ENCODE measurements at places on chromosomes 1 and 21. TPM values are rescaled to one million over a fixed set of nuclear protein-coding genes. Genes with fewer than 3 reads are reported as not detected.

DNA sequence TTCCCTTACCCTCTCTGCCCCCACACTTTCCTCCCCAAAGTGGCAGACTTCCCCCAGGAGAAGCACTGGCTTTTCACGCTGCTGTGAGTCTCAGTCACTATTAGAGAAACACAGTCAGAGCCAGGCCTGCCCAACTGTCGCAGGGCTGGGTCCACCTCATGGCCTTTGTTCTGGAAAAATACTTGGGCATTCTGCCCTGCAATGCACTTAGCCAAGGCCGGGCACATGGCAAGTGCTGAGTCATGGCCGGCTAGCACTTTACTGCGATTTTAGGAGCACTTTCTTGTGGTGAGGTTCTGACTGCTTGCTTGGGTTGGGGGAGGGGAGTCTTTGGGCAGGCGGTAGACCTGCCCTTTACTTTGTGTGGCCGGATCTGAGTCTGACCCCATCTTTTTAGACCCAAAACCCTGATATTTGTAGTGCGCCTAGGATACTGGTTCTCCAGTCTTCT, 7.7 kb downstream of the EPHX1 start:
- H3K36me3 ChIP-seq = no peaks in the 10 kb centered on the region
- DNase-seq = peak; percentile 96
- peak overlapping the region; percentile 78 for H3K27ac ChIP-seq
- no peaks in the 10 kb centered on the region for H3K27me3 ChIP-seq
- no peak overlapping the region for H3K4me3 ChIP-seq

DNA sequence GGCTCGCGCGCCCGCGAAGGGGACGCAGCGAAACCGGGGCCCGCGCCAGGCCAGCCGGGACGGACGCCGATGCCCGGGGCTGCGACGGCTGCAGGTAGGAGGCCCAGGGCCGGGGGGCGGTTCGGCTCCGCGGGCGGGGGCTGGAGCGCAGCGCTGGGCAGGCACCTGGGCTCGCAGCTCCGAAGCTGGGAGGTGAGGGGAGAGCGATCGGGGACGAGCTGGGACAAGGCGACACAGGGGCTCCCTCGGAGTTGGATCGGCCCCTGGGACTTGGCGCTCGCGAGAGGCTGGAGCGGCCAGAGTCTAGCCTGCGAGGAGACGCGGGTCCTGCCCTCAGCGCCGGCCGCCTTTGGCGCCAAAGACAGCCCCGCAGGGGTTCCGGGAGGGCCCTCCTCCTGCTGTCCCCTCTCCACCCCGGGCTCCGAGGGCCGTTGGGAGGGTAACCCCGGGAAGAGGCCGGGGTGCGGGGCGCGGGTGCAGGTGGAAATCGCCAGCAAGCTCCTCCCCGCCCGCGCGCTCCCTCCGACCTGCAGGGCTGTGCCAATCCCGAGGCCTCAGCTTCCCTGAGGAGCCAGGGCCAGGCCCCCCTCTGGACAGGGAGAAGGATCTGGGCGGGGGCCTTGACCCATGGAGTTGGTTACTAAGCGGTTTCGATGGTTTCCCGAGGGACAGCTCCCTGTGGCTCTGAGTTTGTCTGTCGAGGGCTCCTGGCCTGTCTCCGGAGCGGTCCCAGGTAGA, 401 bp downstream of the TP73 start:
- DNase-seq = no peak
- peaks cover 69% of the 10 kb centered on the region for H3K27me3 ChIP-seq
- H3K4me1 ChIP-seq = 0 out of 2 replicates have a peak, but pooled peaks cover 4% of the 10 kb centered on the region
- no peaks in the 10 kb centered on the region for H3K36me3 ChIP-seq
- H3K4me3 ChIP-seq = no peak overlapping the region

DNA sequence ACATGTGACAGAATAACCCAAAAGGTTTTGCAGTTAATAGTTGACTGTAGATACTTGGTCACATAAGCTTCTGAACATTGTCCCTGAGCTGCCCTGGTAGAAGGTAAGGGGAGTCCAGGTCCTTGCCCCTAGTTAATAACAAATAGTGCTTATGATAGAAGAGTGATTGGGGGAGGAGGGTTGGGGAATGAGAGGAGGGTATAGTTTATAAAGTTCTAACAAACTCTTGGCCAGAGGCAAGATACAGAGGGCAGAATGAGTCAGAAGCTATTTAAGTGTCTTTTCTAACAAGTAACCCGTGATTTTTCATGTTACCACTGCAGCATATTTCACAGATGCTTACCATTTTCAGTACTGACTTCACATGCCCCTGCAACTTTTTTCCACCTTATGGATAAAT, 26.7 kb upstream of the MYOCOS start:
- H3K4me3 ChIP-seq = no peak overlapping the region
- H3K36me3 ChIP-seq = peaks cover 35% of the 10 kb centered on the region
- H3K4me1 ChIP-seq = no peaks in the 10 kb centered on the region
- peak; percentile 22 for DNase-seq
- H3K27ac ChIP-seq = no peak overlapping the region

GRCh38 chr1:217032715-217033367, 309.6 kb upstream of the ESRRG start:
- H3K27ac ChIP-seq = no peak overlapping the region
- no peaks in the 10 kb centered on the region for H3K36me3 ChIP-seq
- no peak for DNase-seq

GRCh38 chr1:81800695-81801650, at the start of gene ADGRL2:
Gene ADGRL2, plus strand, starts transcription at chr1:81800934. Its CDS starts 36,051 bp downstream, at chr1:81836985.
- H3K4me3 ChIP-seq = peak within 1 kb of the TSS; percentile 83
- DNase-seq = peak; percentile 95
- H3K27ac ChIP-seq = peak within 1 kb of the TSS; percentile 71
- H3K36me3 ChIP-seq = no peaks in the 10 kb centered on the region
- peaks cover 16% of the 10 kb centered on the region for H3K4me1 ChIP-seq
- H3K27me3 ChIP-seq = no peaks in the 10 kb centered on the region

DNA sequence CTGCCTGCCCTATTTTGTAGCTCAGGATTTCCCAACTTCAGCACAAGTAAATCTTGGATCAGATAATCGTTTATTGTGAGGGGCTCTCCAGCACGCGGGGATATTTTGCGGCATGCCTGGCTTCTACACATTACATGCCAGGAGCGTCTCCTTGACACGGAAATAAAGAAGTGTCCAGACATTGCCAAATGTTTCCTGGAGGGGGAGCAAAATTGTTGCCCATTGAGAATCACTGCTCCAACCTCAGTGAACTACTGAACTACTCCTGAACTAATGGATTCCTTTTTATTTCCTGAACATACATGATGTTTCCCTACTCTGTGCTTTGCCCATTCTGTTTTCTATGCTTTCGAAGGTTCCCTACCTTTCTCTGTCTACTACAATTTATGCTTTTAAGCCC, 1359.1 kb upstream of the ADGRL2 start:
- no peaks in the 10 kb centered on the region for H3K36me3 ChIP-seq
- no peaks in the 10 kb centered on the region for H3K4me1 ChIP-seq
- no peak overlapping the region for H3K4me3 ChIP-seq

- H3K27ac ChIP-seq = no peak overlapping the region
- DNase-seq = no peak
- H3K4me1 ChIP-seq = no peaks in the 10 kb centered on the region
Measured at GRCh38 chr1:194512345-194512744, 1325.9 kb upstream of the B3GALT2 start.

DNA sequence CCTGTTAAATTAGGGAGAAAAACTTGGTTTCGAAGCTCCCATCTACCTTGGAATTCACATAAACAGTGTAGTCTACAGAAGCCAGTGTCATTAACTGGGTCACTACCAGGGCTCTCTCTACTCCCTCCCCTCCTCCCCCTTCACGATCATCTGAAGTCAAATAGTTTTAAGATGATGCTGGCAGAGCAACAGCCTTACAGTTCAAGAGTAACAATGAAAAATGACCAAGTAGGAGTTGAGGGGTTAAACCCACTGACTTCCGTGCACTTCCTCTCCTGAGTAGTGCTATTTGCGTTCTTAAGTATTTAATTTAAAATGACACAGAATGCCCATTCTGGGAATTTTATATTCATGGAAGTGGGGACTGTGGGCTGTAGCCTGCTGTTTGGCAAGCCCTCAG, 236.9 kb downstream of the SIPA1L2 start:
- no peak overlapping the region for H3K27ac ChIP-seq
- no peaks in the 10 kb centered on the region for H3K4me1 ChIP-seq
- H3K36me3 ChIP-seq = no peaks in the 10 kb centered on the region

GRCh38 chr1:106773206-106773605, 283.3 kb upstream of the PRMT6 start:
- no peaks in the 10 kb centered on the region for H3K27me3 ChIP-seq
- no peak overlapping the region for H3K4me3 ChIP-seq
- no peaks in the 10 kb centered on the region for H3K36me3 ChIP-seq
- H3K4me1 ChIP-seq = peaks cover 16% of the 10 kb centered on the region

DNA sequence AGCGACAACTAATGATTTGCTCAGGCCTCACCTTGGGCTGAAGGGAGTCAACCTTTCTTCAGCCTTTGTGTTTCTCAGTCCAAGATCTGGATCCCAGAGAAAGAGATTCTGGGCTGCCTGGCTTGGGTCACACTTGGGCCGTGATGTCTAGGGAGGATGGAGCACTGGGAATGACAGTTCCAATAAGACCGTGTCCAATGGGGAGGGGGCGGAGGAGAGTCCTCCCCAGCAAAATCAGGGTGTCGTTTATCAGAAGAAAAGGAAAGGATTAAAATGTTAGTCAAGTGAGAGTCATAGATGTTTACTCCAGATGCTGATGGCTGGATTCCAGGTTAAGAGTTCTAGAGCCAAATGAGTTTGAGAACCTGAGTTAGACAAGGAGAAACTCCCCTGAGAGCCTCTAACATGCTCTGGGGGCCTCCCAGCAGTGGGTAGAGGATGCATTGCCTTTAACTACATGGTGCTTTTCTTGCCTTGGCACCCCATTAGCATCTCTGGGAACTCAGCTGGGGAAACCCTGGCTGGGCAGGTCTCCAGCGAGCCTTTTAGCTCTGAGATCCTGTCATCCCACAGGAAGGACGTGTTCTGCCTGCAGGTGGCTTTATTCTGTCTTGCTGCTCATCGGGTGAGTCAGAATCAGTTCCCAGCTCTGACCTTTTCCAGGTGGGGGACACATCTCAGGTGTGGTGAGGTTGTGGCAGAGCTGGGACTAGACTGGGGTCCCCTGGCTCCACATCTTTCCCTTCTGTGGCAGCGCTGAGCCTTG, 22.2 kb downstream of the NIPAL3 start:
- no peak overlapping the region for H3K4me3 ChIP-seq
- H3K27ac ChIP-seq = no peak overlapping the region
- DNase-seq = peak; percentile 73
- peaks cover 22% of the 10 kb centered on the region for H3K4me1 ChIP-seq
- H3K27me3 ChIP-seq = no peaks in the 10 kb centered on the region
- no peaks in the 10 kb centered on the region for H3K36me3 ChIP-seq

DNA sequence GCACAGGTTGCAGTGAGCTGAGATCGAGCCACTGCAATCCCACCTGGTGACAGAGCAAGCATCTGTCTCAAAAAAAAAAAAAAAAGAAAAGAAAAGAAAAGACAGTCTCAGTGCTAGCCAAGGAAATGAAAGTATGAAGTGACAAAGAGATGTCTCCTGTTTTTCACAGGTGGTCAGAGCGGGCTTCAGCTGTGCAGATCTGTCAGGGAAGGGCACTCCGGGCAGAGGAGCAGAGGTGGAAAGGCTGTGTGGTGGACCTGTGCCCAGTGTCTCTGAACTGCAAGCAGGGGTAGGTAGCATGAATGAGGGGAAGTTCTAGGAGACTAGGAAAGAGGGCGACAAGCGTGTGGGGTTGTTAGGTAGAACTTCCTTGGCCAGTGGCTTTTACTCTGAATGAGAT, 67.5 kb downstream of the CD247 start:
- H3K4me1 ChIP-seq = no peaks in the 10 kb centered on the region
- DNase-seq = no peak
- no peaks in the 10 kb centered on the region for H3K36me3 ChIP-seq
- H3K27me3 ChIP-seq = peaks cover 7% of the 10 kb centered on the region
- no peak overlapping the region for H3K4me3 ChIP-seq
- H3K27ac ChIP-seq = no peak overlapping the region

GRCh38 chr21:15121655-15122120, 56.9 kb upstream of the NRIP1 start:
- peak; percentile 9 for DNase-seq
- no peak overlapping the region for H3K27ac ChIP-seq
- H3K4me3 ChIP-seq = no peak overlapping the region
- H3K36me3 ChIP-seq = no peaks in the 10 kb centered on the region

DNA sequence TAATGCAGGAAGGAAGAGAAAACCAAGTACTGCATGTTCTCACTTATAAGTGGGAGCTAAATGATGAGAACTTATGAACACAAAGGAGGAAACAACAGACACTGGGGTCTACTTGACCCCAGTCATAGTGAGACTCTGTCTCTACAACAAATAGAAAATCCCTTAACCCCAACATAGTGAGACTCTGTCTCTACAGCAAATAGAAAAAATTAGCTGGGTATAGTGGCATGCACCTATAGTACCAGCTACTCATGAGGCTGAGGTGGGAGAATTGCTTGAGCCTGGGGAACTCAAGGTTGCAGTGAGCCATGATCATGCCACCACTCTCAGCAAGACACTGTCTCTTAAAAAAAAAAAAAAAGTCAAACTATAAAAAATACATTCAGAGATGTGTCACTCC, 42.7 kb downstream of the GIPC2 start:
- DNase-seq = no peak
- no peaks in the 10 kb centered on the region for H3K27me3 ChIP-seq
- H3K36me3 ChIP-seq = no peaks in the 10 kb centered on the region
- H3K27ac ChIP-seq = no peak overlapping the region
- H3K4me1 ChIP-seq = peaks cover 29% of the 10 kb centered on the region
- no peak overlapping the region for H3K4me3 ChIP-seq

- H3K36me3 ChIP-seq = no peaks in the 10 kb centered on the region
- peaks cover 18% of the 10 kb centered on the region for H3K4me1 ChIP-seq
- no peaks in the 10 kb centered on the region for H3K27me3 ChIP-seq
- DNase-seq = no peak
- no peak overlapping the region for H3K27ac ChIP-seq
Measured at GRCh38 chr21:45016406-45017038, 57.9 kb upstream of the ADARB1 start.

- H3K36me3 ChIP-seq = no peaks in the 10 kb centered on the region
- no peak overlapping the region for H3K27ac ChIP-seq
- no peak for DNase-seq
- H3K27me3 ChIP-seq = no peaks in the 10 kb centered on the region
- H3K4me1 ChIP-seq = peaks cover 28% of the 10 kb centered on the region
- H3K4me3 ChIP-seq = no peak overlapping the region
Measured at GRCh38 chr1:154957091-154957657, 1.3 kb upstream of the PBXIP1 start.

The PTAFR gene
- not detected for total RNA-seq

The MMP23B gene
- total RNA-seq = not detected

The TMPRSS15 gene
- not detected for total RNA-seq

The LCE3D gene
- total RNA-seq = not detected

The ITLN1 gene
- not detected for total RNA-seq

The HMCN1 gene
- total RNA-seq = 18.7 TPM
